ENCODE measurements at places on chromosomes 1 and 21.

GRCh38 chr1:225572422-225572821 is 80.5 kb downstream of the ENAH start:
- H3K36me3 ChIP-seq, result no peaks in the 10 kb centered on the region
- H3K4me3 ChIP-seq, result no peak overlapping the region
- no peaks in the 10 kb centered on the region for H3K27me3 ChIP-seq
- peaks cover 1% of the 10 kb centered on the region for H3K4me1 ChIP-seq

DNA sequence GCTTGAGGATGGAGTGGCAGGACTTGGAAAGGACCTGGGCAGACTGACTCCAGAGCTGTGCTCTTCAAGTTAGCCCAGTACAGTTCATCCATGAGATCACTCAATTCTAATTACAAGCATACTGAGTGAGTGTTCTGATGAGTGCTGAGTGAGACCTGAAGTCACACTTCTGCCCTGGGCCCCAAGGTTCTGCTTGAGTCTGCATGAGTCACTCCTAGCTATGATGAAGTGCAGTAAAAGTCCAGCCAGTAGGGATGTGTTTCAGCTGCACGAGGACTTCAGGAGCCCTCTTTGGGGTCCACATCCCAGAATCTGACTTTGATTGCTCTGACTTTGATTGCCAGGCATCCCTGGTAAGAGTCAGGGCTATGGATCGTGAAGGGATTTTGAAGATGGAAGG is 35.8 kb downstream of the PLEKHA6 start:
- H3K36me3 ChIP-seq, result no peaks in the 10 kb centered on the region
- H3K27me3 ChIP-seq, result no peaks in the 10 kb centered on the region
- DNase-seq, result no peak

DNA sequence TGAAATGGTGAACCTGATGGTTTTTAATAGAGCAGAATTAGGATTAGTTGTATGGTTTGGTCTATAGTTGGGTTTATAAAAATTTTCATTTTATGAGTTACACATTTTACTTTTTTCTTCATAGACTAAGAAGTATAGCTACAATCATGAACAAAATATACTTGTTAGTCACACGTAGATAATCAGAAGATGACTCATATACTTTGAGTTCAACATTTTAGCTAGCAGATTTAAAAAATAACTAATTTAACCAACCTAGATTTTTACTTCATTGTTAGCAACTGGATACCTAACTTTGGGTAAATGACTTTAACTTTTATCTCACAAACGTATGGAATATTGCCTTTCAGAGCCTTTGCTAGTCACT is 27.9 kb downstream of the MORC3 start:
- H3K4me1 ChIP-seq, result peaks cover 5% of the 10 kb centered on the region
- no peaks in the 10 kb centered on the region for H3K27me3 ChIP-seq
- no peak overlapping the region for H3K4me3 ChIP-seq
- peaks cover 55% of the 10 kb centered on the region for H3K36me3 ChIP-seq
- no peak overlapping the region for H3K27ac ChIP-seq

DNA sequence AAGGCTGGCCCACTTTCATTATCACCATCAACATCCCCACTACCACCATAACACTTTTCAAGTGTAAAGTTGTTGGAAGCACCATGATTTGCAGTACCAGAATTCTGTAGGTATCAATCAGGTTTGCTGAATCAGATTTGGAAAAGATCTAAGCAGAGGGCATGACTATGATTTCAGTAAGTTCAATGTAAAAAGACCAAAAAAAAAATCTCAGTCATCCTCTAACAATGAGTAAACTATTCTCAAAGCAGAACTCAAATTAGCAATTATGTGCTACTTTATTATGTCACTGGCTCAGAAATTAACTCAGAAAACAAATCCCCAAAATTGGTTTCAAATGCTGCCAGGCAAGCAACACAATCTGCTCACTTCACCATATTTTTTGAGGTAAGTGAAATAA is 187.8 kb upstream of the HP1BP3 start:
- no peaks in the 10 kb centered on the region for H3K27me3 ChIP-seq
- H3K4me1 ChIP-seq, result no peaks in the 10 kb centered on the region
- no peak overlapping the region for H3K4me3 ChIP-seq
- DNase-seq, result no peak
- H3K27ac ChIP-seq, result no peak overlapping the region

GRCh38 chr1:206923009-206923960 is 1.5 kb upstream of the FCMR start:
- no peak overlapping the region for H3K4me3 ChIP-seq
- peak; percentile 83 for DNase-seq
- H3K27ac ChIP-seq, result no peak overlapping the region
- peaks cover 34% of the 10 kb centered on the region for H3K4me1 ChIP-seq
- peaks cover 12% of the 10 kb centered on the region for H3K36me3 ChIP-seq

DNA sequence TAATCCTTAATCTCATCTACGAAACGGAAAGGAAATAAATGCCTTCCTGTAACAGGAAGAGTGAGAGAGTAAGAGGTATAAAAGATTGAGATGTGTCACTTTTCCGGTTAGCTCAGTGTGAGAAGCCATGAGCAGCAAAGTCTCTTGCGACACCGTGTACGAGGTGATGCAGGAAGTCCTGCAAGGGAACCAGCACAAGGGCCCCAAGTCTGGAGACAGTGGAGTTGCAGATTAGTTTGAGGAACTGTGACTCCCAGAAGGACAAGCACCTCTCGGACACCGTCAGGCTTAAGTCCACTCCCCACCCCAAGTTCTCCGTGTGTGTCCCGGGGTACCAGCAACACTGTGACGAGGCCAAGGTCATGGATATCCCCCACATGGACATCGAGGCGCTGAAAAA is 592.3 kb upstream of the ADGRL2 start:
- H3K36me3 ChIP-seq, result no peaks in the 10 kb centered on the region

DNA sequence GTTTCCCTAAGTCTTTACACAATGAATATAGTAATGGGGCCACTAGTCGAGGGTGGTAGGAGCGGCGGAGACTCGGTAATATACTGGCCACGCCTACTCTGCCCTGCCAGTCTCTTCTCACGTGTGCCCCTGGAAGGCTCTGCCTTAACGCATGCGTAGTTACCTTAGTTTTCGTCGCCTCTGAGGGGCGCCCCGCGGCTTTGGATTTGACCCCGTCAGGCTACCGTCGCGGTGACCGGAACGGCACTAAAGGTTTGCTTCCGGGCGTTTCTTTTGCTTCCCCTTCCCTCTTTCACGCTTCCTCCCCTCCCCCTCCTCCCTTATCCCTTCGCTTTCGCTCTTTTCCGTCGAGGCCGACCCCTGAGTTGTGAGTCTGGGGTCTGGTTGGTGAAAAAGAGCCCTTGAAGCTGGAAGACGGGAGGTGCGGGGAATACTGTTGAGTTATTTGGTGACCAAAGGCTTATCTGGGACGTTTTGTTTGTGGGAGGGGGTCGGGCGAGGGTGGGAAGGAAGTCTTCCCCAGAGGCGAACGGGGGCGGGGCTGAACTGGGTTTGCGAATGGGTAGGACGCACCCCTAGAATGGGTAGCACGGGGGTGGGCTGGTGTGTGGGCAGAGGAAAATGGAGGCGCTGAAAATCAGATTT is at the start of gene SETDB1:
TSS of gene SETDB1 (plus strand) at position 267 of the 645 bp plus-strand sequence. CDS start 1,352 bp downstream, outside the sequence.
- peaks cover 26% of the 10 kb centered on the region for H3K4me1 ChIP-seq
- peak; percentile 98 for DNase-seq
- H3K36me3 ChIP-seq, result peaks cover 41% of the 10 kb centered on the region
- H3K4me3 ChIP-seq, result peak within 1 kb of the TSS; percentile 97

DNA sequence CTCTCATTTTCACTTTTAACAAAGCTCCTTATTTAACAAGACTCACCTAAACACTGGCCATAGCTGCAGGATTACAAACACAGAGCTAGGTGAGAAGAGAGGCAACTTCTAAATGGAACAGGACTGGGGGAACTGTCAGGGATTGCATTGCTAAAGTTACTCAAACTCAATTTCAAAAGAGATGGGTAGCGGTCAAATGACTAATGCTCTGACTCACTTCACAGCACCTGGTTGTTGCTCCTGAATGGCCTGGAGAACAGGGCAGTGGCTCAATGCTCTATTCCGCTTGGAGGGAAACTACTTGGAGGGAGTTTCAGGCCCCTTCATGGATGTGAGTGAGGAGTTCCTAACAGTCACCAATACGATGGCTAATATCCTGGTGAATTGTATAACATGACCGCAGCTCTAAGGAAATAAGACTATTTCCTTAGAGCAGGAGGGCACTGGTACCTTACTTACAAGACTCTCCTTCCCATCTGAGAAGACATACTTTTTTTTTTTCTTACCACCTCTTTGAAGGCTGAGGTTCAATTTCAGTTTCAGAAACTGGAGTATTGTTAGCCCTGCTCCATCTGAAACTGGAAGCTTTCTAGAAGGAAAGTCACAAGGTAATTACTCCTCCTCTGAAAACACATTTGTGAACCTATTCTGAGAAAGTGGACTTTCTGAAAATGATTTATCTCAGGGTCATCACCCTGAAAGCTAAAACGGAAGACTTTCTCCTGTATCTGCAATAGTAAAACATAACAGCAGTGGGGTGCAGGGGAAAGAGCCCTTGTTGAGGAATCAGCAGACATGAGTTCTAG is 9.5 kb downstream of the DPT start:
- H3K27me3 ChIP-seq, result peaks cover 19% of the 10 kb centered on the region
- H3K36me3 ChIP-seq, result no peaks in the 10 kb centered on the region
- DNase-seq, result no peak
- H3K4me1 ChIP-seq, result no peaks in the 10 kb centered on the region
- no peak overlapping the region for H3K4me3 ChIP-seq

All from activated CD8-positive, alpha-beta T cell treated with anti-CD3 and anti-CD28 coated beads, Interleukin-2, amount 10 ng/mL, durations not matched to agents 7 days and 5 days (primary cell).